ENCODE measurements at places on chromosomes 11 and 22.

DNA sequence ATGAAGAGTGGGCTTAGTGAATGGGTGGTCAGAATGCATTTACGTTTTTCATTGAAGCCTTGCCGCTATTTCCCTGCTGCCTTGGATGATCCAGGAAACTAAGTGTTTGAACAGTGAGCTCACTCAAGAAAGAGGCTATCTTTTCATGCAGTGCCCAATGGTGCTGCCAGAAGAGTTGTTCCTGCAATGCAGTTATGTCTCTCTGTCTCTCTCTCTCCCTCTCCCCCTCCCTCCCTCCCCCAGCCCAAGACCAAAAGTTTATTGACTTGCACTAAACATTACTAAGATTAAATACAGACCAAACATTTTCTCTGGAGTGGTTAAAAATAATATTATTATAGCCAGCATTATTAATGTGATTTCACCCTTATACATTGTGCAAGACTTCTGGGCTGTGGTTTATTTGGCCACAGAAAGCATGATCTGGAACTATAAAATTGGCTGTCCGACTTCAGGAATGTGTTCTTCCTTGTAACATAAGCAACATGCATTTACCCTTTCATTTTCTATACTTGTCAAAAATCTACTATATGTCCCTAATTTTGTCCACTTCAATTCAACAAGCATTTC lies 6.6 kb upstream of the FUT4 start:
- DNase-seq: no peak

GRCh38 chr22:49957826-49958365 lies 2.7 kb upstream of the PIM3 start:
- DNase-seq: no peak

DNA sequence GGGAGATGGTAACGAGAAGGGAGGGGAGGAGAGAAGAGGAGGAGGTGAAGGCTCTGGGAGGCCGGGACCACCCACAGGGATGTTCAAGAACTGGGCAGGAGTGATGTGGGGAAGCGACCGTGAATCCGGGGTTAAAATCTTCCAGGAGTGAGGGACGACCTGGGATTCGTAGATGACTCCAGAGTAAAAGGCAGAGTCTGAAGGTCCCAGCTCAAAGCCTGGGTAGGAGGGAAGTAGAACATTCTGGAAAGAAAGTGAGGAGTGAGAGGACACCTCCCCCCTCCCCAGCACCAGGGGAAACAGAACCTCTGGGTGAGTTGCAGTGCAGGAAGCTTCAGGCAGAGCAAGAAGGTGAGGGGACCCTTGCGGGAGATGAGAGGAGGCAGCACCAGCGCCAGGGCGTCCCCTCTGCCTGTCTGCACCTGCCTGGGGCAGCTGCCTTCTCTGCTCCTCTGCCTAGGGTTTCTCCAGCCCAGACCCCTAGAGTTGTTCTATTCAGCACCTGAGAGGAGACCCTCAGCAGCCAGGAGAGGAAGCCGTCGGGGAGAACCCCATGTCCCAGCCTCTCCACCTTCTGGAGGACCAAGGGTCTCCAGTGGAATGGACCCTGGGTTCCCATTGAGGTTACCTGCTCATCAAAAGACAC lies 49.7 kb downstream of the LINC01488 start:
- DNase-seq: no peak

DNA sequence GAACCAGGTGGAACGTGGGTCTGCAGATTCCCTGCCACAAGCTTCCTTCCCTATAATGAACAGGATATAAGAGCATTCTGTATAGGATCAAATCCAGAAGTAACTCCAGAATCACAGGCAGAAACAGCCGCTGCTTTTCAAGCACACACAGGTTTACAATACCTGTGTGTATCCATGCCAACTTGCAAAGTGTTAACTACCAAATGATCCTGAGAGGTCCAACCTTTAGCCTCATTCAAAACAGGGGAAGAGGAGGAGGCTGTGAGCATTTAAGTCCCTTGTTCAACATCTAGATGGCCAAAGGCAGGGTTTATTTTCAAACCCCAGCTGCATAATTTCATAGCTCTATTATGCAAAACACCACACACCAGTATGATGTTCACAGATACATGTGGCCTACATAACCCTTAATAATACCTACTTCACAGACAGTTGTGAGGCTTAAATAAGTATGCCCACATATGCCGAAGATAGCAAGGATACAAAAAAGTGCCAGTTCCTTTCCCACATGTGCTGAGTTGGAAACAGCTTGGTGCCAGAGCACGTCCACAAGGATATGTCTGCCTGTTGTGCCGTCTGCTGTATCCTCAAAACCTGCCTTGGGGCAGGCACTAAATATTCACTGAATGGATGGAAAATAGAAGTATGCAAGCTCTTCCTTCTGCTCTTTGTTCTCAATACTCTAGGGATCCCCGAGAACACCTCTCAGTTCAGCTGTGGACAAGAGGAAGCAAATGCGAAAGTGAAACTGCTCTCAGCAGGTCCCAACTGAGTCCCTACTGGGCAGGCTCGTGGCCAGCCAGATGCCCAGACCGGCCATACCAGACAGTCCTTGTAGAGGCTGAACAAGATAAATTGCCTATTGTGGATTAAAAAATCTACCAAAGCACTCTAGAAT lies 66.8 kb downstream of the LARGE1 start:
- no peak for DNase-seq

DNA sequence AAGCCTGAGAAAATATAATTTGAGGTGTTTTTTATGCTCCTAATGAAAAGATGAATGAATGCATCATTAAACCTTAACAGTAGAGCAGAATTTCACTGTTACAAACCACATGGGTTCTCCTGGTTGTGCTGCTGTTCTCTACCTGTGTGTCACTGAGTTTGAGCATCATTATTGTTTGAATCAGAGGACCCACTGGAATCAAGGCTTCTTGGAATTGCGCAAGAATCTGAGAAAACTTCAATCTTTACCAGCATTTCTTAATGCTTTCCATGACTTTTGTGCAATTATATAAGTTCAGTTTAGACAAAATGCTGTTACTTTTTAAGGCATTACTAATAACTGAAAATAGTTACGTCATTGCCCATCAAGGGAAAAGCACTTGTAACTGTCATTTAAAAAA lies 18.8 kb upstream of the RBX1 start:
- no peak for DNase-seq

DNA sequence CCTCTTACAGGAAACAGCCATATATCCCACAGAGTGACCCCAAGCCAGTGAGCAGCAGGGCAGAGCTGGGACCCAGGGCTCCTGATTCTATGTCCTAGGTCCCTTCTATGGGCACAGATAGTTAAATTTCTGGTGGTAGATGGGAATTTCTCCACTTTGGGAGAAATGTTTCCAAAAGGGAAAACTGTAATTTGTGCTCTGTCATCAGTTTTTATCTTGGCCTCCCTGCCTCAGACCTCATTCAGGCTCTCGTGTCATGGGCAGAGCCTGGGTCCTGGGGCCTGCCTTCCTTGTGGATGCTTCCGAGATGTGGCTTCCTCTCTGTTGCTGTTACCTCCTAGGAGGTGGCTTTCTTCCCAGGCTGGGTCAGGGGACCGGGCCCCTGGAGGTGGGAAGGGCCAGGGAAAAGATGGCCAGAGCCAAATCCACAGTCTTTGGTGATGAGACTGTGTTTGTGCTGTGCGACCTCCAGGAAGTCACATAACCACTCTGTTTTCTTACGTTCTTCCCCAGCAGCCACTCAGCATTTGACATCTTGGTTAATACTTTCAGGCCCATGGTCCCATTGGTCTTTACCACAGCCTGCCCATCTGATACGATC lies 8.6 kb downstream of the LRRC32 start:
- DNase-seq: no peak

GRCh38 chr22:41517172-41518047 lies 26.9 kb downstream of the POLR3H start:
- peak; percentile 25 for DNase-seq

DNA sequence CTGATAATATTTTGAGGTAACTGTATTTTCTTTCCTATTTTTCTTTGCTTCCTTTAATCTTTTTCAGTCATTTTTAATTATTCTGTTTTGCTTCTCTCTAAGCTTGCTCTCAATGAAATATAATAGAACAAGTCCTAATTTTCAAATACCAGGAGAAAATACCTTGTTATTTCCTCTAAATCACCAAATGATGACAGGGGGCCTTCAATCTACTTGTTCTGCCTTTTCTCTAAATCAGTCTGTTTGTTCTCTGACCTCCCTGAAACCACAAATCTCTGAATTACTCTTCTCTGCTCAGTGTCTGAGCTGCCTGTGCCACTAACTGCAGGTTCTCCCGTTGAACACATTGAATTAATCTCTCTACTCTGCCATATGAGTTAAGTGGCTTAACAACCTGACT lies 286.2 kb downstream of the C11orf87 start:
- DNase-seq: no peak

- DNase-seq: no peak
Measured at GRCh38 chr11:108048269-108048668, 39.6 kb downstream of the CUL5 start.

- DNase-seq: peak; percentile 63
Measured at GRCh38 chr11:68843703-68844312, 2.1 kb upstream of the CPT1A start.

DNA sequence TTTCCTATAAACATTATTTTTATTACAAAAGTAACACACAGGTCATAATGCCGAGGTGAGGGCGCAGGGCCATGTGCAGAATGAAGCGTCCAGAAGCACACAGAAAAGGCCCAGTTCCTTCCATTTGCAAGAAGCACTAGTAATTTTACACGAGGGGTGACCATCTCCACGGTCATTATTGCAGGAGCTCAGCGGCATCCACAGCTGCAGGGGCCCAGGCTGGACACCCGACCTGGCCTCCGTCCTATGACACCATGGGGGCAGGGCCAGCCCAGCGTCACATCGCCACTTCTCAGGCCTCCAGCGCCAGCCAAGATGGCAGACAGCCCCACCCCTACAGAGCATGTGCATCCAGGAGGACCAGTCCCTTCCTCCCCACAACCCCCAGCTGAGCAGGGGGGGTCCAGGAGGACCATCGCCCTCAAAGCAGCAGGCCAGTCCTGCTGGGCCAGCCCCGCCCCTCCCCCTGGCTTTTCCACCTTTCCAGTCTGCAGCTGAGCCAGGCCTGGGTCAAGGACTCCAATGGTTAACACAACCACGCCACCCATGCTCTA lies 3.5 kb downstream of the IGF2 start:
- DNase-seq: no peak

DNA sequence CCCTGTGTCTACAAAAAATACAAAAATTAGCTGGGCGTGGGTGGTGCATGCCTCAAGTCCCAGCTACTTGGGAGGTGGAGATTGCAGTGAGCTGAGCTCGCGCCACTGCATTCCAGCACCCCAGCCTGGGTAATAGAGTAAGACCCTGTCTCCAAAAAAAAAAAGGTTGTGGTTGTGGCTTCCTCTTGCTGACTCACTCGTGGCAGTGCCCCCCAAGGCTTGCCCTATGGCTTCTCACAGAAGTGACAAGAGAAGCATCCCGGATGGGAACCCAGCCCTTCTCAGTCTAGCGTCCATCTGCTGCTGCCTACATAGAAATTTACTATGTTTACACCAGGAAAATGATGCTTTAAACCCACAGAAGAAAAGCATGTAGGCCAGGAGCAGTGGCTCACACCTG lies 68.5 kb upstream of the PITPNB start:
- DNase-seq: no peak

DNA sequence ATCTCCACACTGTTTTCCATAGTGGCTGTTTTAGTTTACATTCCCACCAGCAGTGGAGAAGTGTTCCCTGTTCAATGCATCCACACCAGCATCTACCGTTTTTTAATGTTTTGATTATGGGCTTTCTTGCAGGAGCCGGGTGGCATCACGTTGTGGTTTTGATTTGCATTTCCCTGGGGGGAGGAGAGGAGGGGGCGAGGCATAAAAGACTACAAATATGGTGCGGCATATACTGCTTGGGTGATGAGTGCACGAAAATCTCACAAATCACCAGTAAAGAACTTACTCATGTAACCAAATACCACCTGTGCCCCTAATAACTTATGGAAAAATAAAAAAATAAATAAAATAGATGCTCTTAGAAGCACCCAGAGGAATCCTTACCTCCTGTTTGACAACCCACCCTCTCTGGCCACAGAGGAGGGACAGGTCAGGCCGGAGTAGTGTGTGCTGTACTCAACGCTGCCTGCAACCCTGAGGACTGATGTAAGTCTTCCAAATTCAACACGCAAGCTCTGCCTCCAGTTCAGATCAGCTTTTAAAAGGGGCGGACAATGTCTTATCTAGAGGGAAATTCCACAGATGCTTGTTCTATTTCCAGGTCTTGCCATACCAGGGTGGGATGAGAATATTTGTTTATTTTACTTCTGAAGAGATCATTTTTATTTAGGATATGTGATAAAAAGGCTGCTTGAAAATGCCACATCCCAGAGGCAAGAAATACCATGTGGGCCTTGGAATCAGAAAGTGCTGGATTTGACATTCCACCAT lies 329.6 kb upstream of the B3GAT1 start:
- DNase-seq: no peak

- no peak for DNase-seq
Measured at GRCh38 chr11:134120143-134120850, 51.4 kb downstream of the JAM3 start.

DNA sequence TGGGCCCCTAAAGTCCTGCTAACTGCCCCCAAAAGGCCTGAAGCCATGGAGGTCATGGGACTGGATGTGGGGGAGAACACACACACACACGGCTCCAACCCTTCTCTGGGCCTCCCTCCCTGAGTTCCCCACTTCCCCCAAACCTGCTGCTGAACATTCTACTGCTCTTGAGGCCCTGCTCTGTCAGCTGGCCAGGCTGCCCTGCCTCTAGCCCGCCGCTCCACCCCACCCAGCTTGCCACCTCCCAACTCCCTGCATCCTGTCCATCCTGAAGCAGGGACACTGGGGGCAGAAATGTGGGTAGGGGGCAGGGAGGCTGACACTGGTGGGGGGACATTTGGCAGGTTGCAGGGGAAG lies 1.0 kb downstream of the KCNJ4 start:
- DNase-seq: no peak

GRCh38 chr11:102596578-102596977 lies 28.6 kb downstream of the MMP20 start:
- no peak for DNase-seq

GRCh38 chr22:46471901-46472721 lies 65.3 kb downstream of the CELSR1 start:
- no peak for DNase-seq

DNA sequence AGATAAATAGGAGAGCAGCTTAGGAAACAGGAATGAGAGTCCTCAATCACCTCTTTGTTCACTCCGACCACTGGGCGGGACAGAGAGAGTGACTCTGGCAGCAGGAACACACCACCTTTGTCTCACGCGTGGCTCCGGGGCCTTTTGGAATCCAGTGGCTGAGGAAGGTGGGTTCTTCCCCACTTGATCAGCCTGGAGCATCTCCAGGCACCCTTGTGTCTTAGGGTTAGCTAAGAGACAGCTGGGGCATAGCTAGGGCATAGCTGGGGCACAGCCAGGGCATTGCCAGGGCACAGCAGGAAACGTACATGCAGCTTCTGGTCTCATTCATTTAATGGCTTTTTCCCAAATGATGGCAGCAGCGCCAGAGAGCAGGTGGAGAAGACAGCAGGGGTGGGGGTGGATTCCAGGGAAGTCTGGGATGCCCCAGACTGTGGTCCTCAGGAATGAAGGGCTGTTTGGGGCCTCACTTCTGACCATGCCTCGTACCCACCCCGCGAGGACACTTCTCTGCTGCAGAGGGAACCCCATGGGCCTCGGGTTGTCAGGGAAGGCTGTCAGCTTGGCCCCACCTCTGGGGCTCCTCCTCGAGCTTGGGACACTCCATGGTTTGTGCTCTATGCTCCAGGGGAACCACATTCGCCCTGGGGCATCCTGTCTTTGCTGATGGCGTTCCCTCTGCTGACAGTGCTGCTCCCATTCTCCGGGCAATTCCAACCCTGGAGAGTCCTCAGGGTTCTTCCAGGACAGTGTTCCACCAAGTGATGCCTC lies 30.4 kb upstream of the SHANK2 start:
- no peak for DNase-seq

- peak; percentile 38 for DNase-seq
Measured at GRCh38 chr11:118240999-118241763, 11.0 kb downstream of the MPZL3 start.

- no peak for DNase-seq
Measured at GRCh38 chr22:22109693-22110466, 127.3 kb upstream of the TOP3B start.

Data from stimulated activated CD4-positive, alpha-beta T cell treated with anti-CD3 and anti-CD28 coated beads, Interleukin-15, amount 100 ng/mL, for 1 hour (primary cell).